ENCODE measurements at places on chromosomes 13 and 19.
A peak's percentile ranks its signal among the peaks of the same experiment; 100 is the strongest.

DNA sequence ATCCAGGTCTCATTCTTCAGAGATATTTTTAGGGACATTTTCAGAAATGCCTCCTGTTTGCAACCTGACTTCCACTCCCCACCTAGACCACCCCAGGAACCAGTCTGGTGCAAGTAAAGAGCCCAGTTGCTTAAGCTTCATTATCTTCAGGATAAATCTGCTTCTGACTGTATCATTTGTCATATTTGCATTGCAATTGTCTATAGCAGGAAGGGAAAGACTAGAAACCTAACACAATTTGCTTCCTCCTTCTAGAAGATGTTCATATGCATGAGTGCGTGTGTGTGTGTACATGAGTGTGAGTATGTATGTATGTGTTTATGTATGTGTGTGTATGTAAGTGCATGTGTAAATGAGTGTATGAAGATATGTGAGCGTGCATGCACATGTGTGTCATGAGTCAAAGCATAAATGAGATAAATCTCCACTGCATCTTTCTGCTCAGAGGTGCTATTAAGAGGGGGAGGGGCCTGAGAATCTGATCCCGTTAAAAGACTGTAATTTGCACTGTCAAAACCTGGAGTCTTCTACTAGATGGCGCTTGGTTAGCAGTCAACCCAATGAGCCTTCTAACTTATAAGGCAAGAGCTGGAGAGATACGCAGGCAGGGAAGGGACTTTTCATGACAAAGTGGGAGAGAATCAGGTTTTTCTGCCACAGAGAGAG is 178.8 kb upstream of the KL start:
- DNase-seq = no peak

GRCh38 chr13:28136916-28137315 is 1.4 kb upstream of the PAN3 start:
- no peak for DNase-seq

GRCh38 chr19:2631213-2631821 is 71.2 kb downstream of the GNG7 start:
- DNase-seq = no peak

- DNase-seq = no peak
Measured at GRCh38 chr19:18097993-18098890, 664 bp downstream of the MAST3 start.

DNA sequence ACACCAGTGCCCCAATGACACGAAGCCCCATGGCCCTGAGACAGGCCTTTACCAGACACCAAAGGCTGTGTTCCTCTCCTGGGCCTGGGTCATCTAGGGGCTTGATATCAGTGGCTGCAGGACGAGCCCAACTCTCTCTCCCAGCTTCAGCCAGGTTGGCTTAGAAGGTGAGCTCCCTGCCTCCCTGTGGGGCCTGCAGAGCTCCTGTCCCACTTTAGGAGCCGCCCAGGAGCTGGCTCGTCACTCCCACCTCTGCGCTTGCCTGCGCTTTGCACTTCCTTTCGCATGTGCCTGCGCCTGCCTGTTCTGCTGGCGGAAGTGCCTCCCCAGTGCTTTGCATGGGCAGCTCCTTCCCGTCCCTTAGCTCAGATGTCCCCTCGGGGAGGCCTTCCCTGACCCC is 4.9 kb downstream of the CALM3 start:
- no peak for DNase-seq

DNA sequence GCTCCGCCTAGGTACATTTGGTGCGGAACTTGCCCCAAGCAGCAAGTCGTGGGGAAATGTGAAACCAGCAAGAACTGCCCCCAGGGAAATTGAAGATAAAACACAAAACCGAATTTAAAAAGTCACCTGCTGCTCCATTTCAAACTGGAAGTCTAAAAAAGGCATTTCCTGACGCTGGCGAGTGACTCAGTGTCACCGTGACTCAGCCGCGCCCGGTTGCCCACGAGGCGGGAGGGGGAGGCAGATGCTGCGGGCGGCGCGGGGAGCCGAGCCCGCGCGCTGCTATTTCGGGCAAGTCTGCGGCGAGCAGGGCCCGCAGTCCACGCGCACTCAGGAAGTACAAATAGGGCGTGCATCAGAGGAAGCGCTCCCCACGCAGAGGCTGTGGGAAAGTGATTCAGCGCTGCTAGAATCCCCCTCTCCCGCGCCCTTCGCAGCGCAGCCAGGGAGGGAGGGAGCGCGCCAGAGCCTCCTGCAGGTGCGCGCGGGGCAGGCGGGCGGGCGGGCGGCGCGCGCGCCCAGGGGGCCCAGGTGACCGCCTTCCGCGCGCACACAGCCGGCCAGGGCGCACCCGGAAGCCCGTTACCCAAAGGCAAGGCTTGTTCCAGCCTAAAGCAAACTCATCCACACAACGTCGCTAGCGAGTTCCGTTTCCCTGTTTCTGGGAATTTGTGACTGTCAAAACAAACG is 168.8 kb downstream of the COL4A1 start:
- DNase-seq = no peak

- no peak for DNase-seq
Measured at GRCh38 chr19:5718579-5719273, 1.2 kb downstream of the LONP1 start.

- no peak for DNase-seq
Measured at GRCh38 chr13:110232756-110233155, 74.2 kb downstream of the COL4A1 start.

GRCh38 chr19:31357315-31357673 is 8.1 kb upstream of the TSHZ3 start:
- DNase-seq = no peak

DNA sequence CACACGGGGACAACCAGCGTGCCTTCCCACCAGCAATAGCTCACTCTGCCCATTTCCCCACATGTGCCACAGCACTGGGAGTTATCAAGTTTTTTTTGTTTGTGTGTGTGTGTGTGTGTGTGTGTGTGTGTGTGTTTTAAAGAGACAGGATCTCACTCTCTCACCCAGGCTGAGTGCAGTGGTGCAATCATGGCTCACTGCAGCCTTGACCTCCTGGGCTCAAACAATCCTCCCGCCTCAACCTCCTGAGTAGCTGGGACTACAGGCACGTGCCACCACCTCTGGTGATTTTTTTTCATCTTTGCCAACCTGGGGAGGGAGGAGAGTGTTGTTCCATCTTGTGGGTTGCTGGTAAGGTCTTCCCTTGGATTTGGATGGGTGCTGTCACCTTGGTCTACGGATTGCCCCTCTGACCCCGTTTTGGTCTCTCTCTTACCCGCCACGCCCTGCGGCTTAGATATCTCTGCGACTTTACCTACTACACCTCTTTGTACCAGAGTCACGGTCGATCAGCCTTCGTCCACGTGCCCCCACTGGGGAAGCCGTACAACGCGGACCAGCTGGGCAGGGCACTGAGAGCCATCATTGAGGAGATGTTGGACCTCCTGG is 22.6 kb downstream of the PGPEP1 start:
- DNase-seq = no peak

GRCh38 chr19:16067205-16067938 is 8.9 kb upstream of the TPM4 start:
- DNase-seq = no peak

- DNase-seq = no peak
Measured at GRCh38 chr19:51356159-51356801, 9.9 kb downstream of the ETFB start.

- no peak for DNase-seq
Measured at GRCh38 chr19:52635786-52636570, 2.2 kb downstream of the ZNF83 start.

- DNase-seq = no peak
Measured at GRCh38 chr19:44957526-44957925, 2.3 kb downstream of the CLPTM1 start.

- DNase-seq = no peak
Measured at GRCh38 chr13:24745861-24746617, 17.9 kb upstream of the RNF17 start.

DNA sequence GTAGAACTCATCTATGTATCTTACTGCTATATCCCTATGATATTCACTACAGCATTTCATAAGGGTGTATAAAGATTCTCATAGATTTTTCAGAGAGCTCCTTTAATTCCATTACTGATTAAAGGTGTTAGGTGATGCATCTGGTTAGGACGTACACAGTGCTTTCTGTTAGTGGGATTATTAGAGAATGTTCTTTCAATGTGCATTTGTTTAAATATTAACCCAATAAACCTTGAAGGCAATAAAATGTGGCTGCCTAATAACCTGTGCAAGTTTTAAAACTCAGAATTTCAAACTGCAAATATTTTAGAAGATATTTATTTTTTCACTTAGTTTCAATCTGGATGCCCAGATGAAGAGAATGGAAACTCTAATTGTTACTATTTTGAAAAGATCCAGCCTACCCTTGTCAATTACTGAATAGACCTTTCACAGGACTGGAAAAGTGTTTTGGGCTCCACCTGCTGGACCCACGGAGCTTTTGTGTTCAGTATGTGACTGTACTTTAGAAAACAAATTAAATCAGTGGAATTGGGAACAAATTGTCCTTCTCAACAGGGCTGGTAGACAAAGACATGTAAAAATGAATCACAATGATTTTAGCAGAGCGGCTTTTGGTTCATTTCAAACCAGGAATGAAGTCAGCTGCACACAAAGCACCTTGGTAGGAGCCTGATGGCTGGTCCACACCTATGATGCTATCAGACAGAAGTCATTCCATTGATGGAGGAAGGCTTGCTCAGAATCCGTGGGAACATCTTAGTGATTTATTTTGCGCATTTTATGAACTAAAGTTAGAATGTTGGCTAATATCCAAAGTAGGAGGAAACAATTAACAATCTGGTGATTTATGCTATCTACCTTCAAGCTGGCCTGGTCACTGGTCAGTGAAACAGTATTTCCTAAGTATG is 89.4 kb upstream of the RAP2A start:
- no peak for DNase-seq

GRCh38 chr13:89959074-89959473 is 1388.4 kb upstream of the MIR17HG start:
- no peak for DNase-seq

- DNase-seq = no peak
Measured at GRCh38 chr13:37636701-37637100, 38.1 kb upstream of the POSTN start.

- peak; percentile 75 for DNase-seq
Measured at GRCh38 chr13:26872525-26873385, 112.2 kb upstream of the GPR12 start.

DNA sequence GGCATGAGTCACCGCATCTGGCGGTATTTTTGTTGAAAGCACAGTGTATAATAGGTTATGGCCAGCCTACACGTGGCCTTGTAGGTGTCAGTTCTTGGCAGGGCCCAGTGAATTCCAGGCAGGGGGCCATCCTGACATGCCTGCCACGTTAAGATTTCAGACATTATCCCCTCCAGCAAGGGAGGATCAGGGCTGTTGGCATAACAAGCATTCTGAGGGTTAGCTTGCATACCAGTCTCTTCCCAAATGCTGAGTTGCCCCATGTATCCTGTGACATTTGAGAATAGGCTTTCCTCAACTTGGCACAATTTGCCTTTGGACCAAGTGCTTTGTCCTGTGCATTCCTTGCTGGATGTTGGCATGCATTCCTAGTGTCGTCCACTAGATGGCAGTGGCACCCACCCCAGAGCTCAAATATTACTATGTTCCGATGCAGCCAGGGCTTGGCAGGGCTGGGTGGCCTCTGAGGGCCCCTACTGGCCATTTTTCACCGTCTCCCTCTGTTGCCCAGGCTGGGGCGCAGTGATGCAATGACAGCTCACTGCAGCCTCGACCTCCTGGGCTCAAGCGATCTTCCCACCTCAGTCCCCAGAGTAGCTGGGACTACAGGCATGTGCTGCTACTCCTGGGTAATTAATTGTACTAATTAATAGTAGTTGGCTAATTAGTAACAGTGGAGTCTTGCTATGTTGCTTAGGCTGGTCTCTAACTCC is 31.2 kb downstream of the NLRP12 start:
- peak; percentile 76 for DNase-seq

DNA sequence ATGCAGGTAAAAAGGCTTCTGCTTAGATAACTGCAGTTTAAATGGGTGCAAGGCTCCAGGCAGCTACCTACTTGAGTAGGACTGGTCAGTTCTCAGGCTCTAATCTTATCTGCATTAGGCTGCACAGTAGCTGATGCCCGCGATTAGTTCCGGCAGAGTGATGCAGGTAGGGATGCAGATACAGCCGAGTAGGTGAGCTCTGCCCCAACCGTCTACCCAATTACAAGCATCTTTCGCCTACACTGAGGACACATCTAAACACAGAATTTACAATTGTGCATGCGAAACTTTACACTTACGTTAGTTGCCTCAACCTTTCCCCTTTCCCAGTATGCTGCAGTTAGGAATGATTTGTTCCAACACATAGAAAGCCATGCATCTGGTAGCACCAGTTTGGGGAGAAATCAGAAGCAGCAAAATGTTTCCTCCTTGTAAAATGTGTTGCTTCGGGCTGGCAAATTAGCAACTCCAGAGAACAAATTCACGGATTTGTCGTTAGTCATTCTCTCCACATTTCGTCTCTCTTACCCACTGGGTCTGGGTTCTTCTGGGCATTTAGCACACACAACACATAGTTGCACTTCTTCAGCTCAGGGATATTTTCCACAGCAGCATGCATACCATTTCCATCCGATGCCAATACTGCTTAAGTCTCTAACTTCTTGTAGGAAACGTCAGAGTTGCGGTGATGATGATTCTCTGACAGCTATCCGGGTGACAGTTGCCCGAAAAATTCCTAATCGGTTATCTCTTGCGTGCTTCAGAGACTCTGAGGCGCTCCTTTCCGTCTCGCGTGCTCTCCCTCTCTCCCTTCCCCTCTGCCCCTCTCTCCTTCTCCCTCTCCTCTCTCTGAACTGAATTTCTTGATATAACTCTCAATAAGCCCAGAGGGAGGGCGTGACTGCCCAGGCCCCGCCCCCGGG is at the start of gene PCDH9:
Gene PCDH9, minus strand, starts transcription at position 856 of the 923 bp plus-strand sequence. CDS start 1,896 bp downstream, outside the sequence.
- no peak for DNase-seq

GRCh38 chr13:106503272-106503671 is 32.2 kb downstream of the EFNB2 start:
- no peak for DNase-seq

GRCh38 chr13:42740753-42741152 is 40.6 kb upstream of the FAM216B start:
- DNase-seq = no peak

DNA sequence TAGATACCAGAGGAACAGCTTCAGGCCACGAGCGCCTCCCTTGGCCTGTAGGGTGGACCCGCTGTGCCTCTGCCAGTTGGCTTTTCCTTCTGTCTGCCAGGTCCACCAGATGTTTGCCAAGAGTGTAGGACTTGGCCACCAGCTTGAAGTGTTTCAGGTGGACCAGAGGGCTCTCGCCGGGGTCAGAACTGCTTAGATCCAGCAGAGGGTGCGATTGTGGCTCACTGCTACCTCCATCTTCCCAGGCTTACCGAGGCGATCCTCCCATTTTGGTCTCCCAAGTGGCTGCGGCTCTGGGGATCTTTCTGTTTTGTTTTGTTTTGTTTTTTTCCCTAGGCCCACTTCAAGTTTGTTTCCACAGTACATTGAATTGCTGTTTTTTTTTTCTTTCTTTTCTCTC is 23.0 kb upstream of the ZNF730 start:
- DNase-seq = no peak

GRCh38 chr19:23771316-23771715 is 12.6 kb upstream of the ZNF681 start:
- no peak for DNase-seq

- DNase-seq = no peak
Measured at GRCh38 chr13:41326661-41327060, 15.6 kb downstream of the NAA16 start.

GRCh38 chr19:56477429-56478338 is 539 bp upstream of the ZNF667 start:
- peak; percentile 86 for DNase-seq

Data from liver (tissue), 10 donors.